Cerebellum (tissue), 4 donors: ENCODE measurements at places on chromosomes 16 and 17. TPM values are rescaled to one million over a fixed set of nuclear protein-coding genes. Genes with fewer than 3 reads are reported as not detected.
A peak's percentile ranks its signal among the peaks of the same experiment; 100 is the strongest.

- DNase-seq: no peak
Observed at GRCh38 chr17:46982577-46982976, 3.5 kb upstream of the RPRML start.

DNA sequence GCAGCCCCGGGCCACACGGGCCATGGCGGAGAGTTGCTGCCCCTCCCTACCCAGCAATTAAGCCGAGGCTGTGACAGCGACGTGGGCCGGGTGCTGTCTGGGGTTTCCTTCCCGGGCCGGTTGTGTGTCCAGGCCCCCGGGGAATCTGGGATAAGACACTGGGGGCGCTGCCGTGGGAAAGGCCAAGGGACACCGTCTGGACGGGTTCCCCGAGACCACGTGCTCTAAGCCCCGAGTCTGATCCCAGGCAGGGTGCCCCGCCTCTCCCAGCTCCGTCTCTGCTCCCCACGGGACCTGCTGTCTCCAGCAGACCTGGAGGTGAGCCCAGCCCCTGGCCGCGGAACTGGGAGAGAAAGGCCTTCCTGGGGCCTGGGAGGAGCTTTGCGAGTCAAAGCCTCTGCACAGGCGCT, 92.2 kb downstream of the IRX3 start:
- DNase-seq: peak; percentile 23

DNA sequence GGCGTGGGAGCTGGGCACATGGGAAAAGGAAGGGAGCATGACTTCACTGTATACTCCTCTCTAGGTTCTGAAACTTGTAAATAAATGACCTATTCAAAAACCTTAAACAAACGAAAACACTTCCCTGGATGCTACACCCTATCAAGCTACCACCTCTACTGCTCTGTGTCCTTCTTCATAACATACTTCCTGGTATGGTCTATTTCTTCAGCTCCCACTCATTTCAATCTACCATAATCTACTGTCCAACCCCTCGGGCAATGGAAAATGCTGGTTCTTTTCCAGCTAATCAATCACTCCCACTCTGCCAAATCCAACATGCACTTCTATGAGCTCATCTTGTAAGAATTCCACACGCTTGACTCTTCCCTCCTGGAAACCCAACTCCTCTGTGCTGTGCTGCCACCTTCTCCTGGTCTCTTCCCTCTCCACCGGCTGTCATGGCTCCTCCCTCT, 42.4 kb downstream of the AMFR start:
- no peak for DNase-seq

- DNase-seq: no peak
Observed at GRCh38 chr16:13049688-13050087, 148.3 kb downstream of the SHISA9 start.

KRTAP3-1 gene
- not detected for total RNA-seq

DNA sequence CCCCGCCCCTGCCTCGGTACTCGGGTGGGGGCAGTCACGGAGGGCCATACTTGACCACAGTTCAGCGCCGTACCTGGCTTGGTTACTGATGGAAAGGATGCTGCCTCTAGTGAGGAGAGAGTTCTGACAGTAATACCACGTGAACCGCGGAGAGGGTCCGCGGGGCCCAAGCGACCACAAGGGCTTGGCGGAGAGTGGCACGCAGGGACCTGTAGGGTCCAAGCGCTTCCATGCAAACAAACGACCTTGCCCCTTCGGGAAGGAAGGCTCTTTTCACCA, 9.2 kb downstream of the KDM6B start:
- DNase-seq: no peak

- DNase-seq: peak; percentile 74
Observed at GRCh38 chr17:6654841-6655731, 3.5 kb downstream of the C17orf100 start.

TLCD2 gene
- 0.73 TPM for total RNA-seq

WNT3 gene
- 12.3 TPM for total RNA-seq

GRCh38 chr17:50310455-50311111, 35.3 kb upstream of the XYLT2 start:
- no peak for DNase-seq

- no peak for DNase-seq
Observed at GRCh38 chr17:54544249-54544648, 356.4 kb upstream of the TOM1L1 start.

HEATR9 gene
- total RNA-seq: not detected

- DNase-seq: no peak
Observed at GRCh38 chr16:69424935-69425784, 741 bp downstream of the CYB5B start.

DNA sequence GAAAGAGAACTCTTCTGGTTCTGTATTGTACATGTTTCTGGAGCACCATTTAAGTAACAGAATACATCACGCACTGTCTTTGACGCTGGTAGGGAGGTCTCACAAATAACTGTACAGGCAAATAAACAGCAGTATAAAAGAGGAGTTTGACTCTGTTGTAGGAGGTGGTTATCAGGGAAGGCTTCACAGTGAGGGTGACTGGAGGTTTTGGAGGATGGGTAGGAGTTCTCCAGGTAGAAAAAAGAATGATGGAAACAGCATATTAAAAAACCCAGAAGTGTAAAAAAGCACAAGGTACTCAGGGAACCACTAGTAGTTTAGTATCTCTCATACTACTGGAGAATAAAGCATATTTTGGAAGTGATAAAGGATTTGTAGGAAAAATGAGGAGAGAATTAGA, 2.7 kb upstream of the SLC6A2 start:
- no peak for DNase-seq

DNA sequence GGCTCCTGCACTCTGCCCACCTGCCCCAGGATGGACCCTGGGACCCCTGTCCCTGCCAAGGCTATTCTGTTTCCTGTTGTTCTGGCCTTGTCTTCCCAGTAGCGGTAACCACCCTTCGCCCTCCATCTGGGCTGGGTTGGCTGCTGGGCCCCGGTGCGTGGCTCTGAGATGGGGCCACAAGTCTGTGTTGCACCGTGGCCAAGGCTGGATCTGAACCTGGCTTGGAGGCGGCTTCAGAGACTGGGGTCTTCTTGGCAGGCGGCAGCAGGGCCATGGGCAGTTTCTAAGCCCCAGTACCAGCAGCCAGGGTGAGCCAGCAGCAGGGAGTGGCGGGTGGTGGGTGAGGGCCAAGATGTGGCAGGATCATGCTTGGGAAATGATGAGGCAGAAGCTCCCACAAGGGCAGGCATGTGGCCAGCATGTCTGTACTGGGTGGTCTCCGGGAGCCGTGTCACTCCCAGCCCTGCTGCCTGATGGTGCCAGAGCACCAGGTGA, 12.6 kb downstream of the MAP2K3 start:
- DNase-seq: no peak

GRCh38 chr17:35666070-35666469, 65.4 kb upstream of the RASL10B start:
- no peak for DNase-seq

DNA sequence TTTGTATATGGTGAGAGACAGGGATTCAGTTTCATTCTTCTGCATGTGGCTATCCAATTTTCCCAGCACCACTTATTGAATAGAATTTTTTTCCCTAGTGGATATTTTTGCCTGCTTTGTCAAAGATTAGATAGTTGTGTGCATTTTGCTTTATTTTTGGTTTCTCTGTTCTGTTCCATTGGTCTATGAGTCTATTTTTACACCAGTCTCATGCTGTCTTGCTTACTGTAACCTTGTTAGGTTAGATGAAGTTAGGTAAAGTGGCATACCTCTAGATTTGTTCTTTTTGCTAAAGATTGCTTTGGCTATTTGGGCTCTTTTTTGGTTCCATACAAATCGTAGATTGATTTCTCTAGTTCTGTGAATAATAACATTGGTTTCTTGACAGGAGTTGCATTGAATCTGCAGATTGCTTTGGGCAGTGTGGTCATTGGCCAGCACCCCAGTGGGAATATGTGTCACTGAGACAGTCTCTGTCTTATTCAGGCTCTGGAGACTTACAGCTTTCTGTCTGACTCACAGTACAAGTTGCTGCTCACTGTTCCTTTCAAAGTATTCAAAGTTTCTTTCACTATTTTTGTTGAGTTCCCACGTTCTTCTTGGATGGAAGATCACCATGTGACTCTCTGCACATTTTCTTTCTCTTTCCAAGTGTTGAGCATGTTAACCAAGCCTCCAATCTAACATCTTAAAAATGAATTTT, 709.1 kb downstream of the CDH11 start:
- no peak for DNase-seq

OR2C1 gene
- total RNA-seq: 0.45 TPM

DNA sequence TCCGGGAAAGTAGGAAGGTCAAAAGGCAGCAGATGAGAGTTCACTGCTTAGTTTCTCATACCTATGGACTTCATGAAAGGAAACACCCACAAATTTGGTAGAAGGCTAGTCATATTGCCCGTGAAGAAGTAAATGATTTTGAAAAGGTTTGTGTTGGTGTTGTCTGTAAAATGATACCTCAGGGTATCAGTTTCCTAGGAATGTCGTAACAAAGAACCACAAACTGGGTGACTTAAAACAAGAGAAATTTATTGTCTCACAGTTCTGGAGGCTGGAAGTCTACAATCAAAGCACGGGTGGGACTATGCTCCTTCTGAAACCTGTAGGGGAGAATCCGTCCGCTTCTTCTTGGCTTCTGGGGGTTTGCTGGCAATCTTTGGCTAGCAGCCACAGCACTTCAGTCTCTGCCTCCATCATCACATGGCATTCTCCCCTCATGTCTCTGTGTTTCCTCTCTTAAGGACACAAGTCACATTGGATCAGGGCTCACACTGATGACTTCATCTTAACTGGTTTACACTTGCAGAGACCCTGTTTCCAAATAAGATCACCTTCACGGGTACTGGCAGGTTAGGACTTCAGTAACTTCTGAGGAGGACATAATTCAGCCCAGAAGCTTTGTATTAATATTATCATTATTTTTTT, 2.0 kb upstream of the NAE1 start:
- no peak for DNase-seq

GRCh38 chr16:75116081-75116910, at the start of gene LDHD:
LDHD (minus strand) TSS chr16:75116780; CDS start chr16:75116720, 60 bp downstream.
- DNase-seq: peak; percentile 96

DNA sequence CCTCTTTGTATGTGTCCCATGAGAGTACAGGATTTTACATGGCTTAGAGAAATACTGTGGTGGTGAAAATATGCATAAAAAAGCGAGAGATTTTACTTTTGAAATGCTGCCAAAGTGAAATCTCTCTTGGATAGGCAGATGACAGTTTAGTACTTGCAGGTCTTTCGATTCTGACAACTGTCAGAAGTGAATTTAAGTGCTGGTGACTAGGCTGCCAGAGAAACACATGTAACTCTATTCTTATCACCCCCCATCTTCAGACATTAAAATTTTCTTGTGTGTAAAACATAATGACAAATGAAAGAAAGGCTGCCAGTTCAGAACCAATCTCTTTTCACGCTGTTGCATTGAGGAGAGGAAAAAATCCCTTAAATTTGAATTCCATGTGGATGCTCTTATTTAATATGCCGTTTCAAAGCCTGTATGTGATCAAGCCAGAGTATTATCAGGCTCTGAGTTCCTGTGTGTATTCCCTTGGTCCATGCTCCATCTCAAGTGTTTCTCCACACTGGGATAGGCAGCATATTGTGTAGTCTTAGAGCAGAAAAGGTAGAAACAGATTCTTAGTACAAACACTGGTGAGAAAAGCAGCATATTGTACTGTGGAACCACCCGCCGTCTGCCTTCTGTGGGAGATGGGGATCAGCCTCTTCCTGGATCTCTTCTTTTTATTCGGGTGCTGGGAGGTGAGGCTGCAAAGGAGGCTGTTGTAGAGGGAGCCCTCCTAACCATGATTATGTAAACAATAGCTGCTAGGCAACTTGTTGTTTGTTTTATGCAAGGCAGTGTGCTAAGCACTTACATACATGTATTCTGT, 291.3 kb downstream of the WWOX start:
- peak; percentile 33 for DNase-seq

WNT9B gene
- total RNA-seq: 4.1 TPM

DNA sequence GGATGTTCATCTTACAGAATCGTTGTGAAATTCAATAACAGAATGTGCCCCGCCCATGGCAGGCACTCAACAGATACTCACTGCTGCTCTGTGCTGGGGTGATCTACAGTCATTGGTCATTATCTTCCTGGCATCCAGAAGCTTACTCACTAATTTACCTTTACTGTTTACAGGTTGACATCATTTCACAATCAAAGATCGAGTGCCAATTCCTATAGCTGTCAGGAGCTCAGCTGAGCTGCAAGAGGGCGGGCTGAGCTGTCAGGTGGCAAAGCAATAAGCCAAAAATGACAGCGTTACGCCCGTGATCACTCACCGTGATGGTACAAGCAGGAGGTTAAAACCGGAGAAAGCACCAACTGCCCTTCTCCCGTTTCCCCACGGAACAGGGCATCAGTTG, 51.2 kb downstream of the LITAF start:
- no peak for DNase-seq
